ENCODE measurements at places on chromosomes 11 and 22. TPM values are rescaled to one million over a fixed set of nuclear protein-coding genes. Genes with fewer than 3 reads are reported as not detected.

Gene ZNF70
- 3.8 TPM for total RNA-seq

Gene NPTXR
- under 0.01 TPM for total RNA-seq

Gene TH
- total RNA-seq, result not detected

Gene CRYBB3
- total RNA-seq, result not detected

Gene PRG2
- 0.69 TPM for total RNA-seq

Gene MRGPRX4
- not detected for total RNA-seq

Gene RHOD
- 2.3 TPM for total RNA-seq

Gene KDM4E
- total RNA-seq, result not detected

Gene MYOD1
- total RNA-seq, result not detected

Gene NLRP14
- under 0.01 TPM for total RNA-seq

Gene UBQLNL
- total RNA-seq, result not detected

Gene HEPN1
- total RNA-seq, result not detected

Gene TPBGL
- total RNA-seq, result 1.0 TPM

Gene PTPN5
- not detected for total RNA-seq

Gene KCNK4
- total RNA-seq, result not detected

Gene CCDC88B
- total RNA-seq, result 2.7 TPM

Gene AMPD3
- total RNA-seq, result 0.33 TPM

Gene ARL14EP
- 27.2 TPM for total RNA-seq

Gene CNIH2
- total RNA-seq, result 0.34 TPM

Gene FADD
- total RNA-seq, result 66.4 TPM

Gene PDGFB
- total RNA-seq, result not detected

Gene ROM1
- total RNA-seq, result 1.8 TPM

Gene OR4D5
- total RNA-seq, result not detected
